ENCODE measurements at places on chromosomes 3 and 15.

GRCh38 chr3:39109086-39109485 lies 1.6 kb downstream of the TTC21A start:
- no peak for DNase-seq

DNA sequence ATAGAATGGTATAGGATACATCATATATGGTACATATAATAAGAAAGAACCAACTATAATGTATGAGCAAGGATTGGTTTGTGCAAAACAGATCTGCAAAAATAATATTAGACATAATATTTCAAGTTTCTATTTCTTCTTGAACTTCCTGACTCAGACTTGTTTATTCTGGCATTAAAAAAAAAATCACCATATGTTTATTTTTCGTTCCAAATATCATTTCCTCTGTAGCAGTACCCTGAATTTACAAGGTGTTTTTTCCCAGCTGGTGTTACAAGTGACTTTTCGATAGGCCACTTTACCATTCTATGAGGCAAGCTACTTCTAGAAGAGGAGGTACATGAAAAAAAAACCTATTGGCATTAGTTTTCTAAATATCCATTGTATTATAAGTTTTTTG lies 785.0 kb downstream of the PDCD6IP start:
- no peak for DNase-seq

GRCh38 chr3:41053220-41053619 lies 146.1 kb upstream of the CTNNB1 start:
- no peak for DNase-seq

DNA sequence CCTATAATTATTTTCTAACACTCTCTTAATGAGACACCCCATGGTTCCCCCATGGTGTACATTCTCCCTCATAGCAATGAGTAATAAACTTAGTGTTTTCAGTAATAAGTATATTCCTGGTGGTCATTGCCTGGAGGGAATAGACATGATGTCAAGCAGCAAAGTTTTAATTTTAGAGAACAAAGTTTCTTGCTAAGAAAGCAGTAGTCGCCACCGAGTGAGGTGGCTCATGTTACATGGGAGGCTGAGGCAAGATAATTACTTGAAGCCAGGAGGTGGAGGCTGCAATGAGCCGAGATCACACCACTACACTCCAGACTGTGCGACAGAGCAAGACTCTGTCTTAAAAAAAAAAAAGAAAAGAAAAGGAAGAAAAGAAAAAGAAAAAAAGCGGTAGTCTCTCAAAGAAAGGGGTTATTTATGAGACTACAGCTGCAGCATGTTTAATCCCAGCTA lies 2.4 kb upstream of the ELP6 start:
- DNase-seq: no peak

DNA sequence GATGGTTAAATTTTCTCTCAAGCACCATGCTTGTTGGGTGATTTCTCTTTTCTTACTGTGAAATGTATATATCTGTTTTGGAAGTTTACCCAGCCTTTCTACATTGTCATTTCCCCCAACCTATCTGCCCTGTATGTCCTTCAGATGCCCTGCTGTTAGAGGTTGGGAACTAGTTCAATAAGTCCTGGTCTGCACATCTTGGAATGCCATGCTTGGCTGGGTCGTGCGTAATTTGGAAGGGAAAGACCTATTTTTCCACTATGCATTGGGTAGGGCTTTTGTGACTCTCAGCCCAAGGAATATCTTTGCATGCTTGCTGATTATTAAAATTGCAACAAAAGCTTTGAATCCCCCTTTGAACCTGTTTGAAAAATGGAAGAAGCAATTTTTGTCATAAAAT lies 63.8 kb downstream of the TRIM71 start:
- DNase-seq: no peak

DNA sequence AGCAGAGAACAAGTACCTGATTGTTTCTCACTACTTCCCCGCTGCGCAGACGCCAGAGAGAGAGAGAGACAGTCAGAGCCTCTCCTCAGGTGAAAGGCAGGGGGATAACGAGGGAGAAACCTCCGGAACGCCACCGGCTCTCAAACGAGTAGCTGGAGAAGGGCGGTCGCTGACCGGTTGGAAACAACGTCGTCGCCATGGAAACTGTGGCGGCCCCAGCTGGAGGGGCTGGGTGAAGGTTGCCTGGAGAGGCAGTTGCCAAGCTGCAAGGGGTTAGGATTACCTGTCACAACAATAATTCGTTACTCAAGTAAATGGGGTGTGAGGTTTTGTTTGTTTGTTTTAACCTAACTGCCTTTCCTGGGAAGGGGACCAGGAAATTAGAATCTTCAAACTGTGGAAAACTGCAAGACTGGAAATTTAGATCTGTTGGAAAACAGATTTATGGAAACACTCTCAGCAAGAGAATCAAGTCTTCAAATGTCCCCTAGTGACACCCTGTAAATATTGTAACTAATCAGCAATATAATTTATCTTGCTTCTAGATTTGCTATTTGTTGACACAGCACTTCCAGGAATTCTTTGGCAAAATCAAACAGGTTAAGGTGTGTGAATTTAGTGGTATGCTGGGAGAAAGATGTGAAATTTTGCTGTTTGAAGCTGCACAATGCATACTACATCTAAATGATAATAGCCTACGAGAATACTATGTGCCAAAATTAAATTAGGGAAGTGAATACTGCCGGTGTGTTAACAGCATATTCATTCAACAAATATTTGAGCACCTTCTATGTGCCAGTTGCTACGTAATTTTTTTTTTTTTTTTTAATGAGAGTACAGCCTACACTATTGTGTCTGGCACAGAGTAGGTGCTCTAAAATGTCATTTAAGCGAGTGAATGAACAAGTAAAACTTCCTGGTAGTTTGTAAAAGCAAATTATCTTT lies at the start of gene DNAH12:
Gene DNAH12, minus strand, starts transcription at position 164 of the 945 bp plus-strand sequence. CDS start 1,474 bp downstream, outside the sequence.
- DNase-seq: no peak

- no peak for DNase-seq
Observed at GRCh38 chr15:101049282-101049681, 130.1 kb downstream of the LRRK1 start.

DNA sequence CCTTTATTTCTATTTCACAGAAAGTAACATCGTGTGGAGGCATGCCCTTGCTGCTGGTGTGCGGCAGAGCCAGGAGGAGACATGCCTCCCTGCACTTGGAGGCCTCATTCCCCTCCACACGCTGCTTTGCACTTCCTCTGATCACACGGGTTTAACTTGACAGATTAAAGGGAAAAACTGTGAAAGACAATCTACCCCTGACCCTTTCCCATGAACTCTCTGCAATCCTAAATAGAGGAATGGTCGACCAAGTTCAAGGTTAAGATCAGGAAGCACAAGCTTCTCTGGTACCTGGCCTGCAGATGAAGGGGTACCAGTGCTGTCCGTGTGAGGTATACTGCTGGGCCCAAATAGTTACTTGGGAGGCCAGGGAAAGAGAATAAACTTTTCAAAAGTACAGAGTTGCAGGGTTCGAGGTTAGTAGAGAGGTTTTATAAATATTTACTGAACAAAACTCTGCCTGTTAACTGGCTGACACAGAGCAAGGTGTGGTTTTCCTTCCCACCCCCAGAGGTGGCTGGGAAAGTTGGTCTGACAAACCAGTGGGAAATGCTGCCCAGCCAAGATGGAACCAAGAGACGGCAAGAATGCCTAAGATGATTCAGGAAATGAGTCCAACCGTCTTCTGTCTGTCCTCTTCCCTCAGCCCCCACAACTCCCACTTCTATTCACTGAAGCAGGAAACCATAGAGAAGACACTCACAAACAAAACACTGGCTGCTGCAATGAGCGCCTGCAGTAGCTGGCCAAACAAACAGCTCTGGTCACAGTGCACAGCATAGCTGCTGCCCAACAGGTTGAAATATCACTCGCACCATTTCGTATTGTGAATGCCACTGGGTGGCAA lies 79.6 kb downstream of the IGF2BP2 start:
- no peak for DNase-seq

DNA sequence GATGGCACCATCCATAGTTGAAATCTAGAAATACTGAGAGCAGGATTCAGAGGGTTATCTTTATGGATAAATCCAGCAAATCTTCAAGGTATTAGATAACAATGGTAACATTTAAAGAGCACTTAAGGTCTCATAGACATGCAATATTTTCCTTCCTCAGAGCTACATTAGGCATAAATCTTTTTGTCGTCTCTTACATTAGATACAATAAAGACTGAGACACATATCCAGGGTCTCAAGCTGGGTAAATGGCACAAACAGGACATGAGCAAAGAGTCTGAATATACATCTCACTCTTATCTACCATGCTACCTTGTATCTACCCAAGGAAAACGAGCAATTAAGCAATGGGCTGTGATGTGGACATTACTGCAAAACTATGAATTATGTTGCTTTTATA lies 927.3 kb upstream of the EPHA6 start:
- DNase-seq: no peak

GRCh38 chr3:15391007-15391406 lies 36.3 kb downstream of the METTL6 start:
- DNase-seq: no peak

GRCh38 chr3:188608401-188608800 lies 454.4 kb downstream of the LPP start:
- no peak for DNase-seq

- no peak for DNase-seq
Observed at GRCh38 chr3:55658270-55658669, 171.2 kb upstream of the WNT5A start.

GRCh38 chr15:92901995-92902394 lies 1.9 kb downstream of the CHD2 start:
- DNase-seq: no peak

DNA sequence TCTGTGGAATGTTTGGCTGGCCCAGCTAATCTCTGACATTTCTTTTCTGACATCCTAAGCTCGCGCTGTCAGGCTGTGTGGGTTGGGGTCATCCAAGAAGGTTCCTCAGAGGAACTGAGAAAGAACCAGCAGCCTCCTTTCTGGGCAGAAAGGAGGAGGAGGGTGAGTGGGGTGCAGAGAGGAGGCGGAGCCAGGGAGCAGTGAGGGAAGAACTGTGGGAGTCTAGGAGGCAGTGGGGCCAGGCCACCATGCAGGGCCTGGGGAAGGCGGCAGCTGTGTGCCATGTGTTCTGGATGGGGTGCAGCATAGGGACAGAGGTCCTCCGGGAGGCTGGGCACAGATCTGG lies 5.3 kb downstream of the SEMA7A start:
- no peak for DNase-seq

DNA sequence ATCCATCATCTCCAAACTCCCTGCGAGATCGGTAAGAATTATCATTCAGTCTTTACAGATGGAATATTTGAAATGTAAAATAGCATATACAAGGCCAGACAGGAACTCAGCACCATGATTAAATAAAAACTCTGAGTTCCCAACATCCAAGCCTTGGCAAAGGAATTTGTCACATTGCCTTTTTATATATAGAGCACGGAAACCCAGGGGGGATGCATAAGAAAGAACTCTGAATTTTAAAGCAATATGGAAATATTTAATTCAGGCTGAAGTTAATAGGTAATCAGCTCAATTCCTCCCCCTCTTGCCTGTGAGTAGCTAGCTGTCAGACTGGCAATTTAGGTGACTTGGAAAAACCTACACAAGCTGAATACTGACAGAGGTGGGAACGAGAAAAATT lies 217.9 kb upstream of the KCNMB2 start:
- no peak for DNase-seq

- DNase-seq: no peak
Observed at GRCh38 chr15:26731965-26732364, 40.9 kb downstream of the GABRB3 start.

- DNase-seq: no peak
Observed at GRCh38 chr3:20809356-20809755, 623.4 kb upstream of the SGO1 start.

GRCh38 chr3:139292711-139293664 lies 50.8 kb upstream of the MRPS22 start:
- no peak for DNase-seq

GRCh38 chr3:25894101-25894500 lies 104.2 kb downstream of the OXSM start:
- no peak for DNase-seq

DNA sequence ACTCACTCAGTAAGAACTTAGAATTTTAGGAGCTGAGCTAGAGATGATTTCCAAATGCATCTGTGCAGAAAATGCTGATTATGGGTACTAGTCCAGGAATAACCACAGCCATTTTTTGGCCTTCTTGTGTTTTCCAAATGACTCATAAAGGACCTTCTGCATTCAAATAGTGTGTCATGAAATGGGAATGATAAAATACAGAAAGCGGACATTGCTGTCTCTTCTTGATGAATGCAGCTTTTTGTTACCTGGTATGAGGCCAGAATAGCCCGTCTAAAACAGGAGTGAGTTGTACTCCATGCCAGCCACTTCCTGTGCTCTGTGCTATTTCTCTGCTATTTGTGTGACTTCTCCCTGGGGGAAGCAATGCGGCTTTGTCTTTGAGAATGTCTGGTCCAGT lies 20.5 kb upstream of the FRMD5 start:
- no peak for DNase-seq

GRCh38 chr3:99586701-99587100 lies 51.7 kb upstream of the COL8A1 start:
- DNase-seq: no peak

DNA sequence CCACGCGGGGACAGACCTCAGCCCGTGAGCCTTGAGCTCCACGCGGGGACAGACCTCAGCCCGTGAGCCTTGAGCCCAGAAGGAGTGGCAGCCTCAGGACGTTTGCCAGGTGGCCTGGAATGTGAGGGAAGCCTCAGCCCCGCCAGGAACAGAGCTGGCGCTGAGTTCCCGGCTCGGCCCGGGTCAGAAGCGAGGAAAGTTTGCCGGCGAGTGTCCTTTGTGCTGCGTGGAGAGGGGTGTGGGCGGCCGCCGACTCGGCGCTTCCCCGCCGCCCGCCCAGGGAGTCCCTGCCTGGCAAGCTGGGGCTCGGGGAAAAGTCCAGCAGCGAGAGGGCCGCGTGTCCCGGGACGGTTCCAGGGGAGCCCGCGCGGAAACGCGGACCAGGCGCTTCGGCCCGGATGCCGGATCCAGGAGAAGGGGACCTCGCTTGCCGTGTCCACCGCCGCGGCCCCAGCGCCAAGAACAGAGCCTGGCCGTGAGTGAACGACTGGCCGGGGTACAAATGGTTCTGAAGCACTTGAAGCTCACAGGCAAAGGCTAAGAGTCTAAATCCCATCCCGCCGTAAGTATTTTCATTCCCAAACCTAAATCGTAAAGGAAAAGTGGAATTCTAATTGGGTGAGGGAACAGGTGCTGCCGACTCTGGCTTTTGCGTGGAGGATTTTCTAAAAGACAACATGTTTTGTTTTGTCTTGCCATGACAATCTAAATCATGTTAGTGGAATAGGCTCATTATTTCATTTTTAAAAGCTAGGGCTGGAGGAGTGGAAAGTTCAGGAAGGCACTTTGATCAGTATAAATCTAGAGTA lies 1.7 kb downstream of the LRRN1 start:
- DNase-seq: no peak

- DNase-seq: no peak
Observed at GRCh38 chr15:44015545-44016305, 179.3 kb downstream of the FRMD5 start.

DNA sequence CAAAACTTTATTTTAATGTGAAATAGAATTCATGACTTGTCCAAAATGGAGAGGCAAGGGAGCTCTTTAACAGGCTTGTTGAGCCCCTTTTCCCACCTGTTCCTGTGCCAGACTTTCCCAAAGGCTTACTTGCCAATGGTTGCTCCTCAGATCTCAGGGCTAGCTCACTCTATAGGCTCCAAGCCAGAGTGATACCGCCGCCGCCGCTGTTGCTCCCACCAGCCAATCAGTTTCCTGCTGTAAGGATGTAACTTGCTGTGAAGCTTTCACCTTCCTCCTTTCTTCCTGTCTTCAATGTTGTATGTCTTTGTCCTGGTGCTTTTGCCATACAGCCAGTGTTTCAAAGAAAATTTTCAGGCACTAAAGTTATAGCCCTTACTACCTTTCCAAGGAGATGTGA lies 41.3 kb upstream of the RBM5 start:
- DNase-seq: no peak

All from activated T-helper 1 cell treated with anti-CD3 and anti-CD28 coated beads, Interleukin-12 subunit alpha, Interleukin-12 subunit beta, Interleukin-2, Interleukin-4 antibody, amounts not matched to agents 30 ng/mL and 10 ng/mL and 1 ng/mL, durations not matched to agents 14 hours and 24 hours and 36 hours (primary cell).